ENCODE measurements at places on chromosomes 11 and 22.

DNA sequence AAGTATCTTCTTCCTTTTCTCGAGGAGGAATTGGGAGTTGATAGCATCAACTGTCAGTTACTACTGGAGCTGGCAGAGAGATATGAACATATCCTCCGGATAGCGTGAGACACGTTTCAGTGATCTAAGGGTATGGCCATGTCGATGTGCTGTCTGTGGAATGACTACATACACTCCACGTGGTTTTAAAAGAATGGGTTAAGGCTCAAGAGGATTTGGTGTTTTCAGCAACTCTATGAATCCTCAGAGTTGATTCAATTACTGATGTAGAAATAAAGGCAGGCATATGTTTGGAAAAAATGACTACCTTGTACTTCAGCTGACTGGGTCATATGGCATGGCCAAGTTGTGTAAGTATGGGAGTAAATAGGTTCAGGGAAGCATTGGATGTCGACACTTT lies 22.9 kb downstream of the MMP13 start:
- DNase-seq, result no peak

- DNase-seq, result no peak
These were observed 42.6 kb downstream of the NEU3 start for GRCh38 chr11:75031224-75031753.

DNA sequence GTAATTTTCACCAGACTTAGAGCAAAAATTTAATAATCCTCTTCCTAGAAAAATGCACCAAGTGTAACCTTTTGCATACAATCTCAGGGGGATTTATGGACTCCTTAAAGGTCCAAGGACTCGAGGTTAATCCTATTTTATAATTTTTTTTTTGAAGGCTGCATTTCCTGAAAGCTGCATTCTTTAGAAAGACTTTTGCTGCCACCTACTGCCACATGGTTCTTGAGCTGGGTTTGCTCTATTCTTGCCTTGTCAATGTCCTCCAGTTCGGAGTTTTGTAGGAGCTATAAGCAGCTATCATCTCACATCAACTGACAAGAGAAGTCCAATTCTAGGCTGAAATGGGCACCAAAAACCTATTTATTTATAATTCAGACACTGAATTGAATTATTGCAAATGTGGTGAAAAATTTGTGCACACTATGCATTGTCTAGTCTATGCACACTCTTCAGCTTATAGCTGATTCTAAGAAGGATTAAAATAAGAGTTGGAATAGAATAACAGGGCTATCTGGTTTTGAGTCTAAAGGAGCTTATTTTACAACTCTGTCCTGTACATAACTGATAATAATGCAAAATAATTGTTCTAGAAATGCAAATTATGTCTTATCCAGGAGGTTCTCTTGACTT lies 31.3 kb downstream of the TRAF6 start:
- DNase-seq, result no peak

DNA sequence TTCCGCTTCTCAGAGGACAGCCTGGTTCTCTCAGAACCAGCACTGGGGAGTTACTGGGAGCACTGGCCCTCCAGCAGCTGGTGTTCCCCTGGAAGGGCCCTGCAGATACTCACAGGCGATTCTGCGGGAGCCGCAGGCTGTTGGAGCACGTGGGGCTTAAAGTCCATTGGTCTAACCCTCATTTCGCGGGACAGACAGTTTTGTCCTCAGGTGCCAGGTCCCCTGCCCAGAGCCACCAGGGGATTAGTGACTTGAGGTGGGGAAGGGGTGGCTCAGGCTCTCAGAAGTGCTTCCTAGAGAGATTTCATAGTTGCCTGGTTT lies 53.9 kb downstream of the CACNA1I start:
- no peak for DNase-seq

DNA sequence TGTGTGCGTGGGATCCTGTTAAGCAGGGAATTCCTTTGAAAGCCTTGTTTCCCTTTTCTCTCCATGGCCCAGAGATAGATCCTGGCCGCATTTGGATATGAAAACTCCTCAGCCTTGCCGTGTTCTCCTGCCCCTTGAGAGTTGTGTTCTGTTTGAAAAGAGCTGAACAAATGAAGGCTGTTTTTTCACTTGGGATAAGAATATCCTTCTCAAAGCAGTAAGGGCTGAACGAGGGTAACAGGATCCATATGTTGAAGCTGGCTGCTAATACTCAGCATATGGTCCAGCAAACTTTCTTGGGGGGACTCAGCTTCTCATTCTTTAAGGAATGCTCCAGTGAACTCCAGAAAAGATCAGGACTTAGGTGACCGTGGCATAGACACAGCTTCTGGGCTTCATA lies 114.5 kb upstream of the TTC12 start:
- DNase-seq, result no peak

GRCh38 chr11:73221451-73221850 lies 3.4 kb downstream of the P2RY2 start:
- DNase-seq, result no peak

GRCh38 chr11:7571640-7572000 lies 57.8 kb downstream of the PPFIBP2 start:
- DNase-seq, result no peak

- DNase-seq, result no peak
These were observed 25.5 kb upstream of the RFPL3 start for GRCh38 chr22:32331918-32332725.

DNA sequence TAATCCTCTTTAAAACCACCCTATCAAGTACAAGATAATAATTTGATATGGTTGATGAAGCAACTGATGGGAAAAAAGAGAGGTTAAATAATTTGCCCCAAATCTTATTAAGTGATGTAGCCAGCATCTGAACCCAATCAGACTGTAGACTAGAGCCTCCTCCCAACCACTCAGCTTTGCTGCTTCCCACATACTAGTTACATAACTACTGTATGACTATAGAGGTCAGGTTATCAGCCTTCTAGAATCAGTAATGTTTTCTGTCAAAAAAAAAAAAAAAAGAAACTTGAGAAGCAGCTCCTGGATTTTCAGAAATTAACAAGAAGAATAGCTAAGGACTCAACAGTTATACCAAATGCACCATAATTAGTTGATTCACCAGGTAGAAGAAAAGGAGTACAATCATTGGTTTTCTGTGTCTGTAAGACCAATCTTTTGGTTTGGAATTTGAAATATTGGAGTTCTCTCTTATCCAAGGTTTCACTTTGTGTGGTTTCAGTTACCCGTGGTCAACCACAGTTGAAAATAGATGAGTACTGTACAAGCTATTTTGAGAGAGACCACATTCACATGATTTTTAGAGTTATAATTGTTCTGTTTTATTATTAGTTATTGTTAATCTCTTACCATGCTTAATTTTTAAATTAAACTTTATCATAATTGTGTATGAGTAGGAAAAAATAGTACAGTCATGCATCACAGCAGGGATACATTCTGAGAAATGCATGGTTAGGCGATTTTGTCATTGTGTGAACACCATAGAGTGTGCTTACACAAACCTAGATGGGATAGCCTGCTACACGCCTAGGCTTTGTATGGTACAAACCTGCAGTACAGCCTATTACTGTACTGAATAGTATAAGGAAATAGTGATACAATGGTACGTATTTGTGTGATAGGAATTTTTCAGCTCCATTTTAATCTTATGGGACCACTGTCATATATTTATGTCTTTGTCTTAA lies 72.2 kb downstream of the PDHX start:
- no peak for DNase-seq

DNA sequence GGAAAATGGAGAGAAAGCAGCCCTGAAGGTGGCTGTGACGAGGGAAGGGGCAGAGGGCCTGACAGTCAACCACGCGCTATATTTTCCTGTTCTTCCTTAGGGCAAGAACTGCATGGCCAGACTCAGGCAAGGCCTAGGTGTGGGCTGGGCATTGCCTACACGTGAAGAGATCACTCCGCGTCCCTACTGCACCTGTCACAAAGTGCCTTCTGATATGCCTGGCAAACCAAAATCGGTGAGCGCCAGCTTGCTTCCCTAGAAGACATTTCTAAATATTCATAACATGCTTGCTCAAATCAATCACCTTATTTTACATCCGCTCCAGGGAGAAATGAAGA lies 6.3 kb downstream of the TMEM121B start:
- no peak for DNase-seq

DNA sequence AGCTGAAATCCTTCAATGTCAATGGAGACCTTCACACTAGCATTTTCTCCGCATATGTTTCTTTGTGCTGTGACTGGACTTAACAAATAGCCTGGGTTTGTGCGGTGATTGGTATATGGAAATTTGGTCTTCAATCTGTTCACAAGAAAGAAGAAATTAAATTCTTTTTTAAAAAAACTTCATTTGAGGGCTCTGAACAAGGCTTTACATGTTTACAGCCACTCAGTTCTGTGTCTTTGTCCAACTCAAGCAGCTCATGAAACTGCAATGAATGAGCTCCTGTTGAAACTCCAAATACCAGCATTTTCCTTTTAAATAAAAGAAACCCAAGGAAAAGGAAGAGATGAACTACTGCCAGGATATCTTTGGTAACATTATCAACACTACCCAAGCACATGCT lies 57.3 kb downstream of the PIK3C2A start:
- no peak for DNase-seq

- no peak for DNase-seq
These were observed 23.3 kb upstream of the TTC28 start for GRCh38 chr22:28702891-28703290.

- DNase-seq, result no peak
These were observed 5.1 kb upstream of the RPS6KA4 start for GRCh38 chr11:64353715-64354506.

GRCh38 chr11:110409174-110409573 lies 20.6 kb upstream of the FDX1 start:
- DNase-seq, result no peak

- no peak for DNase-seq
These were observed 60.3 kb downstream of the UBASH3B start for GRCh38 chr11:122715548-122716440.

- DNase-seq, result no peak
These were observed 38.7 kb downstream of the CD82 start for GRCh38 chr11:44604171-44604581.

- no peak for DNase-seq
These were observed 3.7 kb downstream of the RAC2 start for GRCh38 chr22:37240240-37240940.

- no peak for DNase-seq
These were observed 107.9 kb downstream of the NAT10 start for GRCh38 chr11:34213366-34213765.

DNA sequence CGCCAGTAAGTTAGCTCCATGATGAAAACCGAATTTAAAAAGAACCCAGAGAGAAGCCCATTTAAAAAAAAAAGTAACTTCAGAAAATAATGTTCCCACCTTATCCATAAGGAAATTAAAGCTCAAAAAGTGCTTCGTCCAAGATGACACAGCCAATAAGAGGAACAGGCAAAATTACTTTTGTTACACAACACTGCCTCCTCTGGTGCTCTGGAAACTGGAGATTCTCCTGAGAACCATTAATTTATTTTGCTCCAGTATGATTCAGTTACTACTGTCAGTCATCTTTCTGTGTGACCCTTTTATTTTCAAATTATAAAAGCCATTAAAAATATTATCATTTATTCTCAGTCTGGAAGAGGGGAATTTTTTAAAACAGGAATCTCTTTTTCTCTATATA lies 2.0 kb downstream of the IFT27 start:
- DNase-seq, result no peak

DNA sequence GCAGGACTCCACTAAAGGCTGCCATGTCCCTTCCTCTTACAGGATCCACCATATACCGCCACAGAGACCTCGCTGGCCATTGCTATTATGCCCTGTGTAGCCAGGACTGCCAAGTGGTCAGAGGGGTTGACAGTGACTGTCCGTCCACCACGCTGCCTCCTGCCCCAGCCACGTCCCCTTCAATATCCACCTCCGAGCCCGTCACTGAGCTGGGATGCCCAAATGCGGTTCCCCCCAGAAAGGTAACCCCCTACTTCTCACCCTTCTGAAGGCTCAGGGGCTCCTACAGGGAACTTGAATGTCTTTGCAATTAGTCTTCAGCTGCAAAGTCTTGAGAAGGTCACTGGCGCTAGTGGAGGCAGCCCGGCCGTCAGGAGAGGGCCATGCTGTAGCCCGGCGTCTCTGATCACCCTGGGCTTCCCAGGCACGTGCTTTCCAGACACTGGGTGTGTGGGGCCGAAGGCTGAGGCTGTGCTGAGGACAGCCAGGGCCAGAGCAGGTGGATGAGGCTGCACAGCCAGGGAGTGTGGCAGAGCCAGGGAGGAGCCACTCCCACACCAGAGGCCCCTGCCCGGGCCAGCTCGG lies 30.0 kb upstream of the MUC5B start:
- no peak for DNase-seq

GRCh38 chr11:85589373-85589772 lies 37.8 kb downstream of the DLG2 start:
- DNase-seq, result no peak

- no peak for DNase-seq
These were observed 333.7 kb upstream of the LUZP2 start for GRCh38 chr11:24163146-24163545.

GRCh38 chr11:117444711-117445658 lies 117.3 kb downstream of the CEP164 start:
- no peak for DNase-seq

DNA sequence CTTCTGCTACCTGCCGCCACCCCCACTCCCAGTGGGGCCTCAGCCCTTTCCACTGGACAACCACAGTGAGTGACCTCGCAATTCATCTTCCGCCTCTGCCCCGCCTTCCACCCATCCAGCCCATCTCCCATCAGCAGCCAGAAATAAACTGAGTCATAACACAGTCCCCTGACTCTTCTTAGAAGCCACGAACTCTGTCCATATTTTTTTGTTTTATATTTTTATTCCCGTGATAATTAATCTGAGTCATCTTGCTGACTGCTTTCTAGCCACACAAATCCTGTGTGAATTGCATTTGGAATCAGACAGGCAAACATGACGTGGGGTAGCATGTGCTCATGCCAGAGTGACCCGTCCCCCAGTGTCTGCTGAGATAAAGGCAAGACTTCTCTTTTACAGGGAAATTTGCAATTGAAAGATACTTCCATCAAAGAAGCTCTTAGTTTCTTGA lies 7.0 kb downstream of the FADD start:
- no peak for DNase-seq

GRCh38 chr11:124891373-124891861 lies 6.2 kb downstream of the ROBO4 start:
- no peak for DNase-seq

DNA sequence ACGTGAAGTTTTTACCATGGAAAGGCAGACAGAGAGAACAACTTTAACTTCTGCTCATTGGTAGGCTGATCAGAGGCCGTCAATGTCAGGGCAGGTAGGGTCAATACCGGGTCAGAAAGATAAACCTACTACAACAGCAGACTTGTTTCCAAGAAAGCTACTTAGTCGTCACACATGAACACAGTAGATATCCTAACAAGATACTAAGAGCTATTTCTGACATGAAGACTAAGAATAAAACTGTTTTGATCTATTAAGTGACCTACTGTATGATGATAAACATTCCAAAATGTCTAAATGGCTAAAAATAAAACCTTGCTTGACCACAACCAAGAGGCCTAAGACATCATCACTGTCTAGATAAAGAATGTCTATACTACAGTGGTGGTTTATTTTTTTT lies 231.3 kb downstream of the CADM1 start:
- DNase-seq, result no peak

- DNase-seq, result no peak
These were observed 330 bp downstream of the SLC5A1 start for GRCh38 chr22:32043391-32043790.

GRCh38 chr22:26561756-26562417 lies 28.0 kb downstream of the TPST2 start:
- DNase-seq, result no peak

- no peak for DNase-seq
These were observed 900.3 kb downstream of the OPCML start for GRCh38 chr11:132631989-132632388.

- no peak for DNase-seq
These were observed 27.1 kb upstream of the OAF start for GRCh38 chr11:120183701-120184141.

- no peak for DNase-seq
These were observed 11.5 kb upstream of the NEAT1 start for GRCh38 chr11:65410936-65411680.

GRCh38 chr11:4481240-4481582 lies 1.2 kb upstream of the OR52K1 start:
- DNase-seq, result no peak

Measured in stimulated activated effector memory CD8-positive, alpha-beta T cell treated with anti-CD3 and anti-CD28 coated beads, Interleukin-12 subunit alpha, Interleukin-12 subunit beta, amount 100 ng/mL, for 72 hours (primary cell).